AG10803 (cell line): ENCODE measurements at places on chromosomes 6 and 20.

- DNase-seq = no peak
These were observed 256.1 kb upstream of the PLCB4 start for GRCh38 chr20:8812817-8813216.

DNA sequence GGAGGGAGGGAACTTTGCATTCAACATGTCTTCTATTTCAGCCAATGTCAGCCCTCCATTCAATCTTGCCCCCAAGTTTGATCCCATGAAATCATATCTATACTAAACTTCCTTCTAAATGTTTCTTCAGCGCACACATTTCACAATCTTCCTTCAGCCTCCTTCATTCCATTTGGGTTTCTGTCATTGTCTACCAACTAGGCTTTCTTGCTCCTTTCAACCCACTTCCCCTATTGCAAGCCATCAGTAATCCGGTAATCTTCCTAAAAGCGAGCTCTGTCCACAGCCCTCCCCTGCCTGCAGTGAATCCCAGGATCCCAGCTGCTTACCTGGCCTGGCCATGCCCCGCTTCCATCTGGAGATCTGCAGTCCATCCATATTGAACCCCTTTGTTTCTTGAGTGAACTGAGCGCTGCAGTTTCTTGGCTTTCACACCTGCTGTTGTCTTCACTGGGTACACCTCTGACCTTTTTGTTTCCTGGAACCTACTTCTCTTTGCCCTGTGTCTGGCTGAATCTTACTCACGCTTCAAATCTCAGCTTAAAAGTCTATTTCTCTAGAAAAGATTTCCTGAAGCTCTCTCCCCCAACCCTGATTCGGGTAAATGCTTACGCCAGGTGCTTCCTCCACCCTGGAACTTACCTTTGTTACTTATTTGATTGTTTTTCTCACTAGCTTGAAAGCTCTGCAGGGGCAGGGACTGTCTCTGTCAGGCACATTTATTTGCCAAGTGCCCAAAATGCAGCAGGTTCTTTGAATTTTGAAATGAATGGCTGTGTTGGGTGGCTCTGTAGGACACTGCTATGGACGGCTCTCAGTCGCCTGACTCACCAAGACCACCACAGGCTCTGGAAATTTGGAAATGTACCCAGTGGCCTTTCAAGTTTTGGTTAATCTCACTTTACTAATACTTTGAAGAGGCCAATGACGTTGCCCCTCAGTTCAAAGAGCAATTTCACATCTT lies 50.3 kb downstream of the ADTRP start:
- DNase-seq = no peak

DNA sequence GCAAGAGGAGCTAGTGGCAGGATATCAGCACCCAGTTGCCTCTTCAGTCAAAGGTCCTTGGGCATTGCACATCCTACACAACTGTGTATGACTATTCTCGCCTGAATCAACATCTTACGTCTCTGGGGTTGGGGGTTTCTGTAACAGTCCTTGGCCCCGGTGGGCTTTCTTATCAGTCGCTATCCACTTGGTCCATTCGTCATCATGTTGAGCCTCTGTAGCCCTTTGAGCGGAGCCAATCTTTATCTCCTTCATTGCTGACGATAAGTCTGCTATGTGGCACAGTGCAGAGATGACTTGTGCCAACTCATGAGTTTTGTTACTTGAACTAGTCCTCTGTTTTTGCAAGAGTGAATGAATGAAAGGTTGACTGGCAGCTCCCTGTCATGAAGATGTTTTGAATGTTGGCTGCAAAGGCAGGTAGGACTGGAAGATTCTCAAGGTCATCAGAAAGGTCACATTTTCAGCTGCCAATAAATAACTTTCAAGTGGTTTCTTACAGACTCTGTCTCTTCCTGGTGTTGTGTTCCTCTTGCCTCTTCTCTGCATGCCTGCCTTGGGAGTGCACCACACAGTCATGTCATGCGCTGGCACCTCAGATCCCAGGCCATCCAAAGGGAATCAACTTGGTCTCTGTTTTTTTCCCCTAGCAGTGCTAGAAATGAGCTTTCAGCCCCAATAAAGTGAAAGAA lies 238.9 kb downstream of the SLC24A3 start:
- no peak for DNase-seq

- DNase-seq = peak; percentile 28
These were observed 362.6 kb downstream of the EPM2A start for GRCh38 chr6:145372671-145373151.

GRCh38 chr20:25030007-25030648 lies 27.8 kb downstream of the ACSS1 start:
- DNase-seq = no peak
